ENCODE measurements at places on chromosomes 3 and 15.

DNA sequence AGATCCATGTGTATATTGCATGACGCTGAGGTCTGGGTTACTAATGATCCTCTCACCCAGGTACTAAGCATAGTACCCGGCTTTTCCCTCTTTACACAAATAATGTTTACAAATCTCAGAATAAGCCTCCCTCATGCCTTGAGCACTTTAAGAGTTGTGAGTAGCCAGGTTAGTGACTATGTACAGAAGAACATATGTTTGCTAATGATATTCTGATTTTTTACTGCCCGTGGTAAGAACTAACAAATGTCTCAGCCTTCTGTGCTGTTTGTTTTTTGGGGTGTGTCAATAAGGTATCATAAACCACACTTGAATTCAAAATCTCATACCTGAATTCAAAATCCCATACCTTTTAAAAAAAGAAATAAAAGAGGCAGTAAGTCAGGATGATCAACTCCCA is 59.5 kb downstream of the ABCC5 start:
- DNase-seq: no peak

- no peak for DNase-seq
Measured at GRCh38 chr3:3665961-3666640, 133.1 kb upstream of the LRRN1 start.

- no peak for DNase-seq
Measured at GRCh38 chr3:153026026-153026425, 136.0 kb upstream of the RAP2B start.

DNA sequence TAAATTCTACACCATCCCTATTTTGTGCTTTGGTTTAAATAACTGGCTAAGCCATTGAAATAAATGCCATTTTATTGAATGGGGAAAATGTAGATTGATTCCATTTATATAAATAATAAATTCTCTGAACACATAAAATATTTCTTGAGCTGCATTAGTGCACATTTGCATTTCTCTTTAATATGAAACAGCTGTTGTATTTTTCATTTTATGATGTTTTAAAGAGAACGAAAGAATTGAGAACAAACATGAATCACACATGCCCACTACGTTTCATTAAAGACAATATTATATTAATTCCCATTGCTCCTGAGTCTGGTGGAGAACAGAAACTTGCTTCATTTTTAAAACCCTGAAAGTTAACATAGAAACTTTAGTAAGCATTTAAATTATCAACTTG is 235.7 kb upstream of the CFAP20DC start:
- no peak for DNase-seq

- no peak for DNase-seq
Measured at GRCh38 chr3:57227930-57228751, 612 bp downstream of the APPL1 start.

DNA sequence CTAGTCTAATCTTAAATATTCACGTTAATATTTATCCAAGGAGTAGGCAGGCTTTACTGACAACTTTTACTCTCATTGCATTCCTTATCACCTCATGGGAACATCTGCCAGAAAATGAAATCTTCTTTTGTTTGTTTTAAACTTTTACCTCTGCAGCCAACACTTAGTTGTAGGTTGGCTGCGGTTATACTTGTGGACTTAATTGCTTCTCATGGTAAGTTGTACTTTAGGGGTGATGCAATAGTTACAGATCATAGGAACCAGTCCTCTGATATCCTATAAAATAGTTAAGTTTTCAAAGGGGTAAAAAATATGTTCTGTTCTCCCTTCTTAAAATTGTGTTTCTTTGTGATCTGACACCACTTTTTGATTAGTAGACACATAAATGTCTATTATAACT is 321.9 kb downstream of the ZPLD1 start:
- DNase-seq: no peak

- no peak for DNase-seq
Measured at GRCh38 chr15:48978638-48979037, 14.9 kb upstream of the SHC4 start.

- no peak for DNase-seq
Measured at GRCh38 chr3:170809007-170809974, 60.7 kb downstream of the RPL22L1 start.

DNA sequence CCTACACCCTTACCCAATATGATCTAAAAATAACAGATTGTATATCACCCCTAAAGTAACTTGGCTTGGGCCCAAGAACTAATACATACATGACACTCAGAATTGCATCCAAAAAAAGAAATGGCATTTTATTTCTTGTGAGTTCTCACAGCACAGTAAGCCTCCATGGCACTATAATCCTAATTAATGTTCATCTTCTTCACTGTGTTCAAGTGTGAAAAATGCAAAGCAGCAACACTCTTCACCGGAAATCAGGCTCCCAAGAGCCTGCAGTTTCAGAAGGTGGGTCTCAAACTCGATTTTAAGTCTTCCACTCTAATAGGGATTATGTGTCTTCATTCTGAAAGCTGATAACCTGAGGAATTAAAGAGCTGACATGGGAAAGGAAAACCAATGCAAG is 142.8 kb upstream of the TSC22D2 start:
- DNase-seq: no peak

DNA sequence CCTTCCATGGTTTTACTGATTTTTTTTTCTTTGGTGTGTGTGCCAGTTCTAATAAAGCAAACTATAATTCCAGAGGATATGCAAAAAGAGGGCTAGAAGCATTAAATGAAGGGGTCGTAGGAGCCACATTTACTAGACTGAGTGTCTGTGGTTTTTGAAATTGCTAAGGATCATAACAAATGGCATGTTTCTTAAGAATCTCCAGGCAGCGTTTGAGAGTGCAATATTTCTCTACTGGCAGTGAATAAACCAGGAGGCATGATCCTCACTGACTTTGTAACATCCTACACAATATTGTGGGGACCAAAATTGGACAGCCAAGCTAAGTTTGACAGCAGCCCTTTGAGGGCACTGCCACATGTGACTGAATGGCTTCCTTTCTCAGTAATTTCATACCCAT is 115.9 kb upstream of the CCNL1 start:
- DNase-seq: no peak

GRCh38 chr3:195352895-195353488 is 82.0 kb upstream of the XXYLT1 start:
- DNase-seq: no peak

DNA sequence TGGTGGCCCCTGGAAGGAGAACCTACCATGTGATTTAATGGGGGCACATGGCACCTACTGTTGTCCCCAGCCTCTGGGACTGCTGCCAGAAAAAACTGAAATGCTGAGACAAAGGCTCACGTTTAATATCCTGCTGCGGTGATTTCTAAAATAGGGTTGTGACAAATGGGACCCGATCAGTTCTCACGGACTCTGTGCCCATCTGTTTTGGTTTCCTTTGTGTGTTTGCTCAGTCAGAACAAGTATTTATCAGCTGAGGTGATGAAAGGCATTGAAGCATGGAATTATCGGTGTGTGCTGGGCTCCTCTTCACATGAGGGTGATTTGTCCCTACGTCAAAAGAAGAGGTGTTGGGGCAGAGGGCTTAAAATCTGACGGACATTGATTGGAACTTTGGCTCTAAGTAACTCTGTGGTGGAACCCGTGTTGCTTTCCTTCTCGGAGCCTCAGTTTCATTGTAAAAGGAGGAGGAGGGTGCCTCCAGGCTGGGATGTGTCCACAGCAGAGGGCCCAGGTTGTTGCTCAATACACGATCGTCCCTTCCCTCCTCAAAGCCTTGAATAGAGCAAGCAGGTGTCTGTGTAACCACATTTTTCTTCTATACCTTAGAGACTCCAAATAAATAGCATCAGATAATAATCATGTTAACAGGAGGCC is 283.3 kb upstream of the RGMA start:
- DNase-seq: no peak

DNA sequence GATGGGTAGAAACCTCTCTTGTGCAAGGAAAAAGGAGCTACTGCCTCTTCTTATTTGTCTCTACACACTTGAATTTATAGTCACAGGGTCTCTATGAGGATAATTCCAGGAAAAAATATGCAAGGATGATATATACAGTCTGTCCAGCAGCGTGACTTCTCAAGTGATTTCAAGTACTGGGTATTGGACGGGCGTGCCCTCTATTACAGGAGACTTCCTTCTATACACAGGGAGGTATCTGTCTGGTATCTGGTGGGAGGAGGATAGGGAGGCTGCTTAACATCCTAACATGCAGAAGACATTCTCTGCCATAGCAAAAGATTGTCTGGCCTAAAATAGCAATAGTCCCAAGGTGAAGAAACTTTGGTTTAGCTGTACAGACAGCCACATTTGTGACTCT is 146.1 kb downstream of the TPRG1 start:
- no peak for DNase-seq

- DNase-seq: no peak
Measured at GRCh38 chr15:98907927-98908471, 99.6 kb downstream of the PGPEP1L start.

GRCh38 chr15:60949039-60949977 is 279.8 kb downstream of the RORA start:
- no peak for DNase-seq

GRCh38 chr3:159114582-159114981 is 312.7 kb downstream of the MFSD1 start:
- DNase-seq: no peak

Data from GM12891 (cell line).